Thyroid gland (tissue), 4 donors: ENCODE measurements at places on chromosomes 3 and 15. TPM values are rescaled to one million over a fixed set of nuclear protein-coding genes. Genes with fewer than 3 reads are reported as not detected.

Gene ZWILCH
- total RNA-seq, result 6.2 TPM

Gene FILIP1L
- 17.7 TPM for total RNA-seq

Gene TIMP4
- total RNA-seq, result 25.4 TPM

Gene TCAIM
- total RNA-seq, result 27.3 TPM

Gene GOLGA6B
- total RNA-seq, result not detected

Gene GOLGA6D
- total RNA-seq, result not detected

Gene FBLN2
- 84.3 TPM for total RNA-seq

Gene GPR176
- total RNA-seq, result 4.3 TPM

Gene SLC12A8
- total RNA-seq, result 71.2 TPM

Gene MUC13
- total RNA-seq, result not detected

Gene GLDN
- 1.8 TPM for total RNA-seq

Gene TMEM266
- total RNA-seq, result not detected

Gene ENTPD3
- total RNA-seq, result 5.7 TPM

Gene RAB43
- total RNA-seq, result 22.8 TPM

Gene HHATL
- 64.1 TPM for total RNA-seq

Gene ROPN1
- not detected for total RNA-seq

Gene CCPG1
- 100 TPM for total RNA-seq

Gene ELL3
- total RNA-seq, result 5.0 TPM

Gene CFAP44
- total RNA-seq, result 9.4 TPM

Gene LSAMP
- 1.9 TPM for total RNA-seq

Gene TERC
- 291 TPM for total RNA-seq

Gene CX3CR1
- not detected for total RNA-seq

Gene RFTN1
- 119 TPM for total RNA-seq
